NCI-H1694 (cell line): ENCODE measurements at places on chromosomes 12 and 14.

DNA sequence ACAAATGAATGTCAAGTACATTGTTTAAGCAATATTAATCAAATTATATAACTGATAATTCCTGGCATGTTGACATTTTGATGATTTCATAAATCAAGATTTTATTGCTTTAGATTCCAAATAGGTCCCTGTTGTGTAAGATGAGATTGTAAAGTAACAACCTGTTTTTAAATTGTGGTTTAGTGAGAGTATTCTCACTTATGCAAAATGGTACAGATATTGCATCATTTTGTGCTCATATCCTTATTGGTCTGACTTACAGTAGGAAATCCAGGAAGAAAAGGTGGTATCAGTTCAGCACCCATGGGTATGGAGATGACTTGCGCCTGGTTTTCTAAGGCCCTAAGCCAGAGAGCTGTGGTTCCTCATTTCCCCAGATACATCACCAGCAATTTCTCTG, 165.5 kb downstream of the KIF21A start:
- DNase-seq: no peak

DNA sequence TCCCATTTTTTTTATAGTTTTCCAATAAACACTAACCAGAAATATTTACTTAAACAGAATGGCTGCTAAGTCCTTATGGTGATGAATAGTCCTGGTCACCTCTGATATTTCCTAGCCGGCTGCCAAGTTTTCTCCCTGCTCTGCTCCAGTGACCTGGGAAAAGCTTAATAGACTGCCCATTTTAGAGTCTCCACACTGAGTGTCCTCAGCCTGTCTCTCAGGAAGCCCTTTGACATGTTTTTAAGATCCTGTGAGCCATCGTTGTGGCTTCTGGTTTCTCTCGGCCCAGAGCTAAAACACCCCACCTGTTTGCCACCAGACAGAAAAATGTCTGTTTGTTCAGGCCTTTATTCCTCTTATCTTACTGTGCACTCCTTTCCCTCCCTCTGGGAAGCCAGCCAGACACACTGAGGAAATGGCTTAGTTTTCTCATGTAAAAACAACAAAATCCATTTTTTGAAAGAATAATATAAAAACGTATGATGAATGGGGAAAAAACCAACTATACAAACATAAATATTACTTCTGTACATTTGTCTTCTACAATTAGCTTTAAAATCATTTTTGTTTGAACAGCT, 25.4 kb upstream of the ALDH2 start:
- no peak for DNase-seq

DNA sequence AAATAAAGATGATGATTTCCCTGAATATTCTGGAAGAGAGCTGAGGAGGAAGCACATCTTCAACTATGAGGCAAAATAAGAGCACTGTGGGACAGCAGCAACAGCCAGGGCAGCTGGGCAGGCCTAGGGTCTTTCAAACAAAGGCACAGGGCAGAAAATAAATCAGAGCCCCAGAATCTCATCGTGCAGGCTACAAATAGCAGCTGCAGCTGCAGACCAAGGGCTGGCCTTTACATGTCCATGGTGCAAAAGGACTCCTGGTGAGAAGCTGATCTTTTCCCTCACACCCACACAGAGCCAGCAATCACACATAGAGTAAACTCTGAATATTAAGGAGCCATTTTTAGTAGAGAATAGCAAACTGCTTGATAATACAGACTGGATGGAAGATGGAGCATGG, 13.6 kb upstream of the MYBPC1 start:
- no peak for DNase-seq

DNA sequence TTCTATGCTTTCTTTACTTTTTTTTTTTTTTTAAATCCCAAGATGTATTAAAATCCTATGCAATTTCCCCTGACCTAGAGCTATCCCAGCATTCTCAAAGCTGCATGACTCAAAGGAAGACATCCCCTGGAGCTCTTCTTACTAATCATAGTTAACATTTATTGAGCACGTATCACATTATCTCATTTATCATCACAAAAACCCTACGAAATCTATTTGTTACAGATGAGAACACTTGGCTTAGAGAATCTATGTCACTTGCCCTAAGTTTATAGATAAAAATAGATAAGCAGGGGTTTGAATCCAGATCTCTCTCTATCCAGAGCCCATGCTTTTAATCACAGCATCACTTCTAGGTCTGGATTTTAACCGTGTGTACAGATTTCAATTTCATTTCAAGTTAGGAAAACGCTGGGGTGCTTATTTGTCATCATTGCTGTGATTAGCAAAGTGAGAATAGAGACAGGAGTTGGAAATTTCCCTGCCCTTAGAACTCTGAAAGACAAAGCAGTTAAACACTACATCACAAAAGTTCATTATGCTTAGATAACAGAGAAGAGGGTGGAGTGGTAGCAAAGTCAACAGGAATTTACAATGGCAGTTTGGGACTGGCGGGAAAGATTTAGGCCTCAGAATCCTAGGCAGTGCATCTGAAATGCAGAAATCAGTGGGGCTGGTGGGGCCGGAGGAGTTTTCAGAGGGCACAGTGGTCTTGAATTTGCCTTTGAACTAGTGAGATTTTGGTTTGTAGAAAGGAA, 177.7 kb upstream of the FRMD6 start:
- DNase-seq: no peak

DNA sequence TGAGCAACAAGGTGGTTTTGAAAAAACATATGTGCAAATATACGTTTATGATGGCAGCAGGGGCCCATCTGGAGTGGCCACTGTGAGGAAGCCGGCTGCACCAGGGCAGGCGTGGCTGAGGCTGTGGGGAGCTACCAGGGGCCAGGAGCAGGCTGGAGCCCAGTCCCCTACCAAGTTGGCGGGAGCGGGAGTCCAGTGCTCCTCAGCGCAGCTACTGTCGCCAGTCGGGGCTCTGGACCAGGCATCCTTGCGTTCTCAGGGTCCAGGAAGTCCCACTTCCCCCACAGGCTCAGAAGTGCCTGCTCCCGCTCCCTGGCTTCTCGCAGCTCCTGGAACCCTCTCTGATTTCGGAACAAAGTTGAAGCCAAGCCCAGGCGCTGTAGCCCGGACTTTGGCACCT, 1377.5 kb upstream of the FLRT2 start:
- DNase-seq: no peak

GRCh38 chr14:51872396-51872795, 12.0 kb downstream of the GNG2 start:
- DNase-seq: no peak

- no peak for DNase-seq
Observed at GRCh38 chr12:114846771-114847170, 162.8 kb upstream of the TBX3 start.

GRCh38 chr14:22915886-22916521, 2.9 kb downstream of the RBM23 start:
- no peak for DNase-seq

- DNase-seq: peak; percentile 90
Observed at GRCh38 chr12:121839106-121839992, 19.3 kb downstream of the HPD start.

DNA sequence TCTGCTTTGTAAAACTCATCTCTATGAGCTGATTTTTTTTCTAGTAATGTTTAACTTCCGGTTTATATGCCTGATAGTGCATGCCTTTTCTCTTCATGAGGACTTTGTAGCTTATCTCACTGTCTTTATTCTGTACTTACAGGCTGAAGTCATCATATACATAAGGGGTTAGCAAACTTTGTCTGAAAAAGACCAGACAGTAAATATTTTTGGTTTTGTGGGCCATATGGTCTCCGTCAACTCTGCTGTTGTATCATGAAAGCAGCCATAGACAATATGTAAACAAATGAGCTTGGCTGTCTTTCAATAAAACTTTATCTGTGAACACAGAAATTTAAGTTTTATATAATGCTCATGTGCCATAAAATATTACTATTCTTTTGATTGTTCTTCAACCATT, 172.1 kb downstream of the GXYLT1 start:
- DNase-seq: no peak

GRCh38 chr12:101710288-101710687, 12.8 kb downstream of the CHPT1 start:
- DNase-seq: no peak

DNA sequence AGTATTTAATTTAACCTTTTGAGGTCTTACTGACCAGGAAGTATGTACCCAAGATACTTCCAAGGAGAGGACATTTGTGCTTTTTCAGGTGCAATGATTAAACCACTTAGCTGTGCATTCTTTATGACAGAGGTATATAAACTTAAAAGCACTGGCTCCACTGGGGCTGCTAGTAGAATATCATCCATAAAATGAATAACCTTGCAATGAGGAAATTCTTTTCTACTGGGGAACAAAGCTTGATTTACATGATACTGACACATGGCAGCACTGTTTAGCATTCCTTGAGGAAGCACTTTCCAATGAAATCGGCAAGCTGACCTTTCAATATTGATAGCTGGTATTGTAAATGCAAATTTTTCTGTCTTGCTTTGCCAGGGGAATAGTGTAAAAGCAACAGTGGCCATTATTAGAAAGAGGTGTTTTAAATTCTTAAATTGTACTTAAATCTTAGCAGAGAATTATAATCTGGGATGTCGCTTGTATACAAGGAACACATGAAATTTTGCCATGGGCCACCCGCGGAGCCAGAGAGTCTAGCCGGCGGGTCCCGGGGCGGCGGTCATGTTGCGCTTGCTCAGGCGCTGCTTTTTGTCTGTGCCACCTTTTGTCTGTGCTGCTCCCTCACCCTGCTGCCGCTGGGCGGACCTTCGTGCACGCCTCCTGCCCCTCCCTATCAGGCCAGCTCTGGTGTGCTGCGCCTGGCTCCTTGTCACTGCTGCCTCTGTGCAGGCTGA, 20.9 kb upstream of the BLTP3B start:
- peak; percentile 74 for DNase-seq

DNA sequence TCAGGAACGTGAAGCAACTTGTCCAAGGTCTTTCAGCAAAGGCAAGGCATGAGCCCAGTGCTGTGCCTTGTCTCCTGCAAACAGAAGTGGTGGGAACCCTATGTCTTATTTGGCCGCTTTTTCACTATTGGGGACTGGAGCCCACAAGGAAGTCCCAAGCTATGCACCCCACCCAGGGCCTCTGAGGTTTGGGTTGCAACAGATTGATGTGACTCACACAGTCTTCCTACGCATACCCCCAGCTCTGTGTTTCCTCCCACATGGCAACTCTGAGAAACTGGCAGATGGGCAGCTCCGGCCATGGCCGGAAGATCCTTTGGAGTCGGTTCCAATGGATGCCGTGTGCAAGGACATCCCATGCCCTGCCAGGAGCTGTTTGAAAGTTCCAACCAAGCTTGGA, 28.3 kb upstream of the CMKLR1 start:
- no peak for DNase-seq

- peak; percentile 71 for DNase-seq
Observed at GRCh38 chr12:15856097-15856982, 25.8 kb upstream of the STRAP start.

DNA sequence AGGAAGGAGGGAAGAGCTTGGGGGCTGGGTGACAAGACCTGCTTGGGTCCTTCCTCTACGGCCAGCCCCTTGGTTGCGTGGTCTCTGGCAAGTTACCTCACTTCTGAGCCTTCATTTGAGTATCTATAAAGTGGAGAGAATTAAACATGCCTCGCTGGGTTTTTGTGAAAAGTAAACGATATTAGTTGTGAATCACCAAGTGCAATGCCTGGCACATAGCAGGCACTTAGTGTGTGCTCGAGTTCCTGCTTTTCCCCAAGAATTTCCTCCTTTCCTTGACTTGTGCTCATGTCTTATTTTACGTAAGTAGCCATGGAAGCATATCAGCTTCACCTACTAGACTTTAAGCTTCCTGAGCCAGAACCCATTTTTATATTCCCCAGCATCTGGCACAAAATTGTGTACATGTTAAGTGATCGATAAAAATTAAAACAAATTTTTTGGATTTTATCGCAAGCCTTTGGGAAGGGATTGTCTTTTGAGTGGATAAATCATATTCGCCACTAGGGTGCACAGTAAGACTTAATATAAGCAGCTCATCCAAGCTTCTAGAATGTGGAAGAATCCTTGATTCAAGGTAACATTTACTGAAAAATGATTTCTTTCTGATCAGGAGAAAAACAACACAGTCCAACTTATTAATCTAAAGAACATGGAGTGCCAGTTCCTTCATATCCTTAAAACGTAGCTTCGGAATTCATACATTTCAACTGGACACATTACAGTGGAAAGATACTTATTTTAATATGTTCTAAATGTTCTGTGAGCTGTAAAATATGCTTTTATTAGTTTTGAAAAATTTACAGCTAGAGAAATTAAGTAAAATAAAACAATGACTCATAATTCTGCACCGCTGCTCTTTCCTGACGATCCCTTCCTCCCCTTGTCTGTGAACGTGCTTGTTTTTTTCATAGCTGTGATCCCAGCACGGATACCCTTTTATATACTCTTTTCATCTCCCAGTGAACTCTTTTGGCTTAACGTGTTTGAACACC, 62.0 kb downstream of the SLC25A47 start:
- peak; percentile 94 for DNase-seq

- DNase-seq: no peak
Observed at GRCh38 chr14:89265234-89265633, 151.8 kb downstream of the FOXN3 start.

DNA sequence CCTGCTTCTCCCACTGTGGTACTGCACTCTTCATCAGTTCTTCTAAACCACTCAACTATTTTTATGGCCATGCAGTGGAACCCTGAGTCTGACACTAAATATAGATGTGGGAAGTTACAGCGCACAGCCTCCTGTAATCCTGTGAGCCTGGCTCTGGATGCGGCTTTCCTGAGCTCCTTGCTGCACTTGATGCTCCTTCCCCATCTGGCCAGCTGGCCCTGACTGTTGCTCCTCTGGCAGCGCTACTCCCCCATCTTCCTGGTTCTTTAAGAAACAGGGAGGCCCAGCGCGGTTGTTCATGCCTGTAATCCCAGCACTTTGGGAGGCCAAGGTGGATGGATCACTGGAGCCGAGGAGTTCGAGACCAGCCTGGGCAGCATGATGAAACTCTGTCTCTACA, 24.6 kb downstream of the IQSEC3 start:
- DNase-seq: no peak

GRCh38 chr12:124077701-124078100, 104.7 kb downstream of the ZNF664 start:
- no peak for DNase-seq
